ENCODE measurements at places on chromosomes 1 and 21. TPM values are rescaled to one million over a fixed set of nuclear protein-coding genes. Genes with fewer than 3 reads are reported as not detected.

Gene KCNK1
- 5.2 TPM for total RNA-seq

Gene RGS7
- total RNA-seq = not detected

Gene ZC3H12A
- total RNA-seq = 64.8 TPM

Gene CD52
- total RNA-seq = 82.3 TPM

Gene DENND2D
- total RNA-seq = 127 TPM

Gene RUNX3
- 236 TPM for total RNA-seq

Gene SPRR2B
- total RNA-seq = not detected

Gene ATP6V1G3
- total RNA-seq = not detected

Gene LCE6A
- not detected for total RNA-seq

Gene PRAMEF20
- total RNA-seq = not detected

Gene VHLL
- not detected for total RNA-seq

Gene TSTD1
- total RNA-seq = 25.6 TPM

Gene BARHL2
- total RNA-seq = not detected

Gene ERG
- not detected for total RNA-seq

Gene ATXN7L2
- 23.6 TPM for total RNA-seq

Gene IL19
- not detected for total RNA-seq

Gene GSTM2
- 5.3 TPM for total RNA-seq

Gene TLR5
- 0.05 TPM for total RNA-seq

Measured in activated T-cell treated with anti-CD3 and anti-CD28 coated beads, Interleukin-2, amount 50 U/mL, for 4 hours (primary cell).